ENCODE measurements at places on chromosomes 2 and 18. TPM values are rescaled to one million over a fixed set of nuclear protein-coding genes. Genes with fewer than 3 reads are reported as not detected.

ALPP gene
- not detected for total RNA-seq

PAX3 gene
- total RNA-seq = 2.3 TPM

C2orf72 gene
- not detected for total RNA-seq

THUMPD2 gene
- 7.3 TPM for total RNA-seq

DNA sequence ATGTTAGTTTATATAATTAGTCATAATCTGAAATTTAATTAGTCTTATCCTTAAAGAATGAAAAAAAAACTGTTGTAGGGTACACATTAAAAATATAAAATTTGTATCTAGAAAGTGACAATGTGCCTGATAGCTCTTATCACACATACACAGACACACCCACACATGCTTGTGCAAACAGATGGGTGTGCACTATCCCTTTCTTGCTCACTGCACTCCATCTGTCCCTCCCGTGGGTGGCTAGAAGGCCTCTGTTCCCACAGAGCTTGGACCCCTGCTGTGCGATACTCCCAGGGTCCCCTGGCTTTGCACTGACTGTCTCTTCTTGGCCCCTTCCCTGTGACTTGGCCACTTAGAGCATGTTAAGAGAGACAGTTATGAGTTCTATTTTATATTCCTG lies 123.9 kb upstream of the ACKR3 start:
- no peak for DNase-seq

GRCh38 chr2:26536371-26537068 lies 58.6 kb upstream of the OTOF start:
- DNase-seq = no peak

DNA sequence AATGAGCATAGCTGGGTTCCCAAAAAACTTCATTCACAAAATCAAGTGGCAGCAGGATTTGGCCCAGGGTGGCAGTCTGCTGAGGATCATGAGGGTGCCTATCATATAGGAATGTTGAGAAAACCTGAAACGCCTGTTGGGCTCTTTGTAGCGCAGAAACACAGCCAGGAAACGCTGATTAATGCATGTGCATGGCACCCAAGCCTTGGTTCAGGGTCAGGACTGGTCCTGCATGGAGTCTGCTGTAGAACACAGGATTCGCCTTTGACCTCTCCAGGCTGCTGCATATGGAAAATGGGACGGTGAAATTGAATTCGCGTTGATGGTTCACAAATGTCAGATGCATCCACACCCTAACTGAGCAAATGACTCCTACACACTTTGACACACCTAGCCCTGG lies 227.9 kb upstream of the COPS8 start:
- no peak for DNase-seq

DNA sequence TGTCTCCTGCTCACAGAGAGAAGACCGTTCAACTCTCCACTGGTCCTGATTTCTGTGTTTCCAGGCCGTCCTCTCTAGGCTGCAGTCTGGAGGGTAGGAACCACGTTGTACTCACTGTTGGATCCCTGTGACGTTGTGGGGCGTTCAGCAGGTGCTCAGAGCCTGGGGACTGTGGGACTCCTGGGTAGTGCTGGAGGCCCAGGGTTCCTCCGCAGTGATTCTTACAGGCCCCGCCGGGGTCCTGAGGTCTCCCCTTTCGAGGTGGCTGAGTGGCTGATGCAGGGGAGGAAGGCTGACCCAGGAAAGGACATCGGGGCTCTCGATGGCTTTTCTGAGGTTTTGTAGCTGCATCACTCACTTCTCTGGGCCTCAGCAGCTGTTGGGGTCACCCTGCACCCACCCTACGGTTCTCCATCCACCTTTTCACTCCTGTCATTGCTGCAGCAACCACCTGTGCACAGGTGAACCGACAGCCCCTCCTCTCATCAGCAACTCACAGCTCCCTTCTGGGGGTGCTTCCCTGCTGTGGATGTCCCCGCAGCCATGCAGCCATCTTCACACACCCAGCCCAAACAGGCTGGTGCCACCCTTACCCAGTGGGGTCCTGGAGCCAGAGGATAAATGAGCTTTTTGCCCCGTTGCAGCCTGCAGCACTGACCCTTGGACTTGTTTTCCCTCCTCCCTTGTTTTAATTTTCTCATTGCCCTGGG lies 169.6 kb upstream of the HDAC4 start:
- no peak for DNase-seq
